Smooth muscle cell of the brain vasculature (primary cell): ENCODE measurements at places on chromosomes 2 and 18.
A peak's percentile ranks its signal among the peaks of the same experiment; 100 is the strongest.

- DNase-seq: no peak
Observed at GRCh38 chr2:218448934-218449333, 30.0 kb downstream of the VIL1 start.

- DNase-seq: peak; percentile 95
Observed at GRCh38 chr2:113240150-113240914, 38.4 kb downstream of the PAX8 start.

DNA sequence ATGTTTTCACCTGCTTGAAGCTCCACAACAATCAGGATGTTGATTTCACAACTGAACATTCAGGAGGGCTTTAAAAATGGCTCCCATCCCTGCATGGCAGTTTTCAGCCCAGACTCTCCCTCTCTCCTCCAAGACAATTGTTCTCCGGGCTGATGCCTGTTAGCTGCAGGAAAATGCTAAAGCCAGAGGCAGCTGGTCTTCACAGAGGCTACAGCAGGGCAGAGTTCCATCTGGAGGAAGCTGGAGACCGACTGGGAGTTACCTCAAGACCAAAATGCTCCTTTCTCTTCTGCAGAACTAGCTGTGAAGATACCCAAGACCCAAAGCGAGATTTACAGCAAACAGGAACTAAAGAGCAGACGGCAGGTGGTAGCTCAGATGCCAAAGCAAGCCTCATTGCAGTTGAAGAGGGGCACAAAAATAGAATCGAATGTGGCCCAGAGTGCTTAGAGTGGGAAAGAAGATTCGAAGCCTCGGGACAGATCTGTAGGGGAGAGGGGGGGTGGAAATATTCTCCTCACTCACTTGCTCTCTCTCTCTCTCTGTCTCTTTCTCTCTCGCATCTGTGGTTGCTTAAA is 423.6 kb downstream of the ZNF521 start:
- DNase-seq: no peak

DNA sequence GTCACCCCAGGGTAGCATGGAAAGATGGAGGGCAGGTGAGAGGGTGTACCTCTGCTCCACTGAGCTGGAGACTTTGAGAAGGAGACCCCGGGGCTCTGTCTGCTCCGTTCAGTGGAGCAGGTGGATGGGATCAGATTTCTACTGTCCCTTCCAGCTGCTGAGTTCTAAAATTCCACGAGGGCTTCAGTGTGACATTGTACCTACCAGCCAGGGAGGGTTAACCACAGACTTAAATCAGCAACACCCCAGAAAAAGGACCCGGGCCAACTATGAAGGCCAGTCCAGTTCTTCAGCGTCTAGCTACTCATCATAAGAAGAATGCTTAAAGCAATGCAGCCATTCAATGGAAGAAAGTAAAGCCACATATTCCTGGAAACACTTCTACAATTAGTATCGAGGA is 23.8 kb downstream of the STAT1 start:
- DNase-seq: no peak

GRCh38 chr2:119689218-119689617 is 10.2 kb downstream of the TMEM177 start:
- DNase-seq: no peak

- no peak for DNase-seq
Observed at GRCh38 chr2:156630579-156631337, 194.6 kb downstream of the GPD2 start.

DNA sequence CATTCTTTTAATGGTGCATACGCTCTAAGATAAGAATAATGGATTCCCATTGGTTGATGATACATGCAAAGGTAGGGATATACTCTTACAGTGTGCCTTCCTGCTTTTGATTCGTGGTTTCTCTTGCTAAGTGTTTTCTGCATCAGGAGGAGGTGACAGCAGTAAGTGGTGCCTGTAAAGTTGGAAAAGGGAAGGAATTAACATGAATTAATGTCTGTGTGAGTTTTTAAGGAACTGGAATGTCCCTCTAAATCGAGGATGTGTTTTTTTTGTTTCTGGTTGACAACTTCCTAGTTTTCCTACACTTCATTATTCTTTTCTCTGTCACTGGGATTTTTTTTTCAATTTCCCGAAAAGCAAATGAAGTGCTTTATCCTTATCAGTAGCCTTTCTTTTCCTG is 54.4 kb downstream of the CRIM1 start:
- DNase-seq: no peak

DNA sequence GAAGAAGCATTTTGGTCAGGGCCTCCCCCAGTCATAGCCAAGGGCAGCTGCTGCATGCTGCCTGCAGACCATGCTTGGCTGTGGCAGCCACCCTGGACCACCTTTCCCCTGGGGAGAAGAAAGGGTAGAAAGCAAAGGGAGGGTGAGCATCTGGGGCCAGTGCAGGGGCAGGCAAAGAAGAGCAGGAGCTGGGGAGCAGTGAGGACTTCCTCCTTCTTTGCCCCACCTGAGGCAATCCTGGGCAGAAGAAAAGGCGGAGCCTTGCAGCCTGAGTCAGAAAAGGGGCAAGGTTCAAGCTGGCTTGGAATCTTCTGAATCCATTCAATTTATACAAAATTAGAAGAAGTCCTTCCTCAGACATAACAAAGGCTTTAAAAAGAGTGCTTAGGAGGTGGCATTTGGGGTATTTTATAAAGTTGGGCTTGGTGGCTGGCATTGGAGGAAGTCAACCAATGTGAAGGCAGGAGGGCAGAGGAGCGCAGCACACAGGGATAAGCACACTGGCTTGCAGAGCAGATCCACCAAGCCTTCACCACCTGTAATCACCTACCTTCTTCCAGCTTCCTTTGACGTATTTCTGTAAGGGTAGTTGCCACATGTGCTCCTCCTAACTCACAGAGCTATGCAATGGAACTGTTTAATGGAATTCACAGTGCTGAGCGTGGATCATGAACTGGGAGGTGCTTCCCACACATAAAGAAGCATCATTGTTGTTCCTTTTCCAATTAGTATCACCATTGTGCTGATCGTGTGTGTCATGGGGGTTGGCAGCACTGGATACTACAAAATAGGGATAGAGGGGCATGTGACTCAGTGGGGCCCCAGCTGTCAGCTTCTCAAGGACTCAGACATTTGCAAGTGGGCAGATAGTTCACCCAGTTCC is 154.4 kb upstream of the EPAS1 start:
- DNase-seq: no peak

GRCh38 chr18:51655327-51655698 is 457.8 kb upstream of the MEX3C start:
- no peak for DNase-seq

DNA sequence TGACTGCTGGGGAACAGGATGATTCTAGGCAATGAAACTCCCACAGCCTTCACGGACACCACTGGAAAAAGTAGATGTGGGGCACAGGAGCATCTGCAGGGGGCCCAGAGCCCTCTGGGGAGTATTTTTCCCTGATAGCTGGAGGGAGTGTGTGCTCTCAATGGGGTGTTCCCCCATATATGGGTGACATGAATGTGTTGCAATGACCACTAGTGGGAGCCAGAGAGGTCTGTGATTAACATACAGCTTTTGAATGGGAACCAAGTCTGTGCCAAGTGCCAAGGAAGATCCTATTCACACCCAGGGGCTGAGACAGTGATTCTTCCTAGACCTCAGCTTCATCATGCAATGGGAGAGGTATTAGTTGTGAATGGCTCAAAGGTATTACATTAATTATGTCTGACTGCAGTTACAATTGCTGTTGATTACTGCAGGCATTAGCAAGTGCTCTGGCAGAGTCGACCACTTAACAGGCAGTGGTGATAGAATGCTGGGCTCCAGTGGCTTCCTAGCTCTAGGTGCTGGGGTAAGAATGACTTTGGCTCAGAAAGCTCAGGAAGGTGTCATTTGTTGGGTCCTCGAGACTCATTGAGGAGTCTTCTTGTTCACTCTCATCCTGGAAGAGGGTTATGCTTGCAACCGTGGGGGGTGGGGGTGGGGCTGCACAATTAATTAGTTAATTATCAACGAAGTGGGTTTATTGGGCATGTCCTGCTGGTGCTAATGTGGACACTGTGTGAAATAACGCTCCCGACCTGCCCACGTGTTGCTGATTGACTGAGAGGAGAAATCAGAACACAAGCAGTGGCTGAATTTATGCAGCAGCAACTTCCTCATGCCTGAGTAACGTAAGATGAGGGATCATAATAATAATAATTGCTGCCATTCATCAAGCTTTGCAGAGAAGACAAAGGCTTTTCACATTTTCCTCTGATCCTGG is 194.1 kb downstream of the CLIP4 start:
- peak; percentile 7 for DNase-seq

DNA sequence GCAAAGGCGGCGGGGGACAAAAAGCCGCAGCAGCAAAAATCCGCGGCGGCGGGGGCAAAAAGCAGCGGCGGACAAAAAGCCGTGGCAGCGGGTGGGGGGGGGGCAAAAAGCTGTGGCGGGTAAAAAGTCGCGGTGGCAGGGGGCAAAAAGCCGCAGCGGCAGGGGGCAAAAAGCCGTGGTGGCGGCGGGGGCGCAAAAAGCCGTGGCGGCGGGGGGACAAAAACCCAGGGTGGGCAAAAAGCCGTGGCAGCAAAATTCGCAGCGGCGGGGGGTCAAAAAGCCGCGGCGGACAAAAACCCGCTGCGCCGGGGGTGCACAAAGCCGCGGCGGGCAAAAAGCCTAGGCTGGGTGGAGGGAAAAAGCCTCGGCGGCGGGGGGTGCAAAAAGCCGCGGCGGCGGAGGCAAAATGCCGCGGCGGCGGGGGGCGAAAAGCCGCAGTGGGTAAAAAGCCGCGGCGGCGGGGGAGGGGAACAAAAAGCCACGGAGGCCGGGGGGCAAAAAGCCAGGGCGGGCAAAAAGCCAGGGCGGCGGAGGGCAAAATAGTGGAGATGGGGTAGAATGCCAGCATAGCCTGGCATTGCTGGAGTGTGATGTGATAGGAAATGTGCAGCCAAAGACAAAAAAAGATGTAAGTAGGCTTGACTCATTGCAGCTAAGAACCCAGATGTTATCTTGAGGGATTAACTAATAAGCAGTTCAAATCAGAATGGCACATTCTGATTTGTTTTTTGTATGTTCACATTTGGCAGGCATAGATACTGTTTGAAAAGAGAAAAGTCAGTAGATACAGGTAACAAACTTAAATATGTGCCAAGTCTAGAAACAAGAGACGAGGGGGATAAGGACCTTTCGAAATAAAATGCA is 1076.3 kb downstream of the RPIA start:
- DNase-seq: no peak

GRCh38 chr2:98632351-98632750 is 24.0 kb downstream of the UNC50 start:
- DNase-seq: no peak

- DNase-seq: no peak
Observed at GRCh38 chr18:55179835-55180234, 220.6 kb upstream of the CCDC68 start.

DNA sequence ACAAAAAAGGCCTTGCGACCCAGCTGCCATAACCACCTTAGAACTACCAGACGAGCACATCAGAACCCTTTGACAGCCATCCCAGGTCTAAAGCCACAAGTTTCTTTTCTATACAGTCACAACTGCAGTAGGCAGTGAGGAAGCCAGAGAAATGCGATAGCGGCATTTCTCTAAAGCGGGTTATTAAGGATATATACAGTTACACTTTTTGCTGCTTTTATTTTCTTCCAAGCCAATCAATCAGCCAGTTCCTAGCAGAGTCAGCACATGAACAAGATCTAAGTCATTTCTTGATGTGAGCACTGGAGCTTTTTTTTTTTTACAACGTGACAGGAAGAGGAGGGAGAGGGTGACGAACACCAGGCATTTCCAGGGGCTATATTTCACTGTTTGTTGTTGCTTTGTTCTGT is 48.8 kb downstream of the FEZ2 start:
- DNase-seq: no peak

DNA sequence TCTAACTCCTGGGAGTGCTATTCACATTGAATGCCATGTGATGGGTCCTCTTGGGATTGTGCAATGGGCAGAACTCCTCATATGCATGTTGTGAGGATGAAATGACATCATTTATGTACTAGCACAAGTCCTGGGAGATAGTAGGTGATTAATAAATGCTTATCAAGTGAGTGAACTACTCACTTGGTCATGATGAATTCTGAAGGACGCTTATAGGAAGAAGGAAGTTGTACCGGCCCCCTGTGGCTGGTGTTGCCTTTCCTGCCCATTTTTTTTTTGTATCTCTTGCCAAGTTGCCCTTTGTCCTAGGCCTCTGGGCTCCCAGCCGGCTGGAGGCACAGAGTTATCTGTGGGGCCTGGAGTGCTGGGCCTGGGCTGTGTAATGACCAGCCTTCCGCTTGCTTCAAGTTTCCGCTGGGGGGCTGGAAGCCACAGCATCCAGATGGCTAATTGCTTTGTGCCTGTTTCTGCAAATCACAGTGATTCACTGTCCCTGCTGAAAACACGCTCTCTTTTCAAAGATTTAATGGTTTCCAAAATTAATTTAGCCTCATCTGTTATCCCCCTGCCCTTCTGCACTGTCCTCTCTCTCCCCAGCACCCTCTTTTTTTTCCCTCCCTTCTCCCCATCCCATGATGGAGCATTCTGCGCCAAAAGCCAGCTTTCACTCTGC is 33.7 kb upstream of the MRPL33 start:
- no peak for DNase-seq

- DNase-seq: no peak
Observed at GRCh38 chr2:122061206-122061605, 305.8 kb downstream of the TSN start.

GRCh38 chr2:102013206-102014040 is 21.7 kb downstream of the IL1R2 start:
- DNase-seq: no peak

DNA sequence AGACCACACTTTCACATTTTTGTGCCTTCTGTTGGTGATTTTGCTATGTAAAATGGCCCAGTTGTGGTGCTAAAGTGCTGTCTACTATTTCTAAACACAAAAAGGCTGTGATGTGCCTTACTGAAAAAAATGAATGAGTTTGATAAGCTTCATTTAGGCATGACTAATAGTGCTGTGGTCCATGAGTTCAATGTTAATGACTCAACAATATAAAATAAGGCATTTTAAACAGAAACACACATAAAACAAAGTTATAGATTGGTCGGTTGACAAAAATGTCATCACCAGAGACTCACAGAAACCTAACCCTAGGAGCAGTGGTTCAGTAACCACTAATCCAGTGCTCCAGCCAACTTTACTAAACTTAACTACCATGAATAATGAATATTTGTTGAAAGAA is 160.0 kb downstream of the DNAH6 start:
- DNase-seq: no peak

GRCh38 chr2:75807992-75808391 is 97.3 kb upstream of the GCFC2 start:
- no peak for DNase-seq

DNA sequence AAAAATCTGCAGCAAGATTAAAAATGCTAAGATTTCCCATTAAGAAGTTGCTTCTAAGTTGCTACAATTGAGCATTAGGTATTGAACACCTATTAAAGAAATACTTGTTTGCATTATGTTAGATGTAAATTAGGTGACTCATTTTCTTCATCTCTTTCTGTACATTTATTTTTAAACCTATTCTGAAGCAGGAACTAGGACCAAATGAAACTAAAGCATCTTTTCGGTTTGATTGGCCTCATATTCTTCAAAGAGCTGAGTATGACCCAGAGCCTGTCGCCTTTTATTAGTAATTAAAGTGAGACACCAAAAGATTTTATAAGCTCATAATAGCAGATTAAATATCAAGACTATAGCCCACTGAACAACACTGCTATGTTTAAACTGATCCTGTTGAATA is 83.4 kb upstream of the ZEB2 start:
- no peak for DNase-seq
